ENCODE measurements at places on chromosomes 3 and 15.

- DNase-seq = no peak
Measured at GRCh38 chr15:93283854-93284253, 194.8 kb upstream of the RGMA start.

GRCh38 chr3:187450431-187451190 lies 82.4 kb downstream of the RTP4 start:
- DNase-seq = no peak

DNA sequence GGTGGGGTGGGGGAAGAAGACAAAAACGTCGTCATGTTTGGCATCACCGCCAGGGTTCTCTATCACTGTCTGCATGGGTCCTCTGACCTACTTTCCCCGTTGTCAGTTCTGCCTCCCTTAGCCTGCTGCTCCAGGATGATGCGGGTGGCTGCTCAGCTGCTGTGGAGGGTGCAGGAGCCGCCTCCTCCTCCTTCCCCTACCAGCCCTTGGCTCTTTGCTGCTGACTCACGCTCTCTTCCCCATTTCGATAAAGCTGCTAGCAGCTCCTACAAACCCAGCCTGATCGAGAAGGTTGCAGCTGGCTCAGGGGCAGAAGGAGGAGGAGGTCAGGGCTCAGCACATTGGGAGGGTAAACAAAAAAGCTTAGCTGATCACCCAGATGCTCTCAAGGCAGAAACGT lies 49.5 kb upstream of the SEC13 start:
- DNase-seq = no peak

DNA sequence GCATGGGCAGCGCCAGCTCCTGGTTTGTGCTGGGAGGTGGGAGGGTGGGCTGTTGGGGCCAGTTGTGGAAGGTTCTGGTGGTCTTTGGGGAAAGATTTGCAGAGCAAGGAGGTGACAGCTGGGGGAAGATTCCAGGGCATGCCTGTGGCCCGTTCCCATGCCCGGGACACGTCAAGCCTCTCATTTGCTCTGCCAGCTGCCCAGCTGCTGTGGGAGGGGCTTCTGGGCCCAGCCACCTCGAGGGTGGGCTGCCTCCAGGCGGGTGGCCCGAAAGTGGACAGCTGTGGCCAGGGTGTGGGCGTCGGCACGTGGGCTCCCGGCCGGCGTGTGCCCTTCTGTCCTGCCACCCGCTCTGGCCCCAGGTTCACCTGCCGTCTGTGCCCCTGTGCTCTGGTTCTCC lies 17.2 kb downstream of the PLXNA1 start:
- DNase-seq = no peak

GRCh38 chr3:65795166-65795565 lies 243.6 kb downstream of the MAGI1 start:
- no peak for DNase-seq

DNA sequence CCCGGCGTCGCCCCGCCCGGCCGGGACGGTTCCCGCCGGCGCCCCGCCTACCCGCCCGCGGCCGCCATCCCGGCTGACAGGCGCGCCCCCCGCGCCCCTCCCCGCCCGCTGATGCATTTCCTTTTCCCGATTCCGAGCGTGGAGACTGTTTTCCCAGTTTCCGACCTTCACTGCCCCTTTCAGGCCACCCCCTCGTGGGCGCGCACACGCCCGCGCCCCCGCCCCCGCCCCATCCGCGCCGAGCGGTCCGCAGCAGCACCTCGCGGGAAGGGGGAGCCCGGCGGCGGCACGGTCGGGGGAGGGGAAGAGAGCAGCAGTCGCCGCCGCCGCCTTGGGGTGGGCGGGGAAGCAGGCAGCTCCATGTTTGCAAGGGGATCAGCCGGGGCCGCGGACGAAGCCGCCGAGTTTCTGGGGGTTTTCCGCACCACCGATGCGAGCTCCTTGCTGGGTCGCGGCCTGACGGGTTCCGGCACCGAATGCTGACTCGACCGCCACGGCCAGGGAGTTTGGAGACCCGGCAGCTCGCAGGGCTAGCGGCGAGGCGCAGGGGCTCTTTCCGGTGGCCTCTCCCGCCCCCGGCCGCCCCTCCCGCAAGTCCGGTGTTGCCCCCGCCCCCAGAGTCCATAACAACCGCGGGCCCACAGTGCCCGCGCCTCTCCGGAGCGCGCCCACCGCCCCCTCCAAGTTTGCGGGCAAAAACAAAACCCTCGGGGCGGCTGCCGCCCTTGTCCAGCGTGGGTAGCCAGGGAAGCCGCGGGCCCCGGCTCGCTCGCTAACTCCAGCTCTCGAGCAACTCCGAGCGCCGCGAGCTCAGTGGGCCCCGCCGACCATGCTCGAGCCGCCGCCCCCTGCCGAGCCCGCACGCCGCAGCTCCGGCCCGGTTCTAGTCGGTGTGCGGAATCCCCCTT lies 3.2 kb upstream of the SIN3A start:
- no peak for DNase-seq

GRCh38 chr15:95577927-95578326 lies 752.6 kb upstream of the NR2F2 start:
- no peak for DNase-seq
